K562 (cell line): ENCODE measurements at places on chromosomes 13 and 19. TPM values are rescaled to one million over a fixed set of nuclear protein-coding genes. Genes with fewer than 3 reads are reported as not detected.

AP1M2 gene
- 0.33 and 0.40 TPM in 2 replicates for total RNA-seq

TMEM145 gene
- total RNA-seq = 2.8 and 5.5 TPM in 2 replicates

GTF2F2 gene
- 30.5 and 32.3 TPM in 2 replicates for total RNA-seq

GRIK5 gene
- 0.51 and 0.58 TPM in 2 replicates for total RNA-seq

HIPK4 gene
- total RNA-seq = 0.07 and 0.09 TPM in 2 replicates

NRTN gene
- 5.3 and 7.8 TPM in 2 replicates for total RNA-seq

DNA sequence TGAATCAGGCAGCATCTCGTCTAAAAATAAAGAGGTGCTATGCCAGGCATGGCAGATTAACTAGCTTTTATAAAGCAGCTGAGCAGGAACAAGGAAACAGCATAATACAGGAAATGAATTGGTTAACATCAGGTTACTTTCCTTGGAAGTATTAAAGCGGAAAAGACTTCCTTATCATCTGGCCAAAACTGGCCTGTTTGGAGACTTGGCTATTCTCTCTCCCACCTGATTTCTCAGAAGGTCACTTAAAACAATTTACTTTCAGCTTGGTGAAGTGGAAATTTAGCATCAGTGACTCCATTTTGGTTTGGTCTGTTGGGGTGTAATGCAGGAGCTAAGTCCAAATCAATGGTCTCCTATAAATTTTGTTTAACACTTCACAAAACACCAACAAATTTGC lies 191.6 kb downstream of the NUFIP1 start:
- no peak for DNase-seq

DNA sequence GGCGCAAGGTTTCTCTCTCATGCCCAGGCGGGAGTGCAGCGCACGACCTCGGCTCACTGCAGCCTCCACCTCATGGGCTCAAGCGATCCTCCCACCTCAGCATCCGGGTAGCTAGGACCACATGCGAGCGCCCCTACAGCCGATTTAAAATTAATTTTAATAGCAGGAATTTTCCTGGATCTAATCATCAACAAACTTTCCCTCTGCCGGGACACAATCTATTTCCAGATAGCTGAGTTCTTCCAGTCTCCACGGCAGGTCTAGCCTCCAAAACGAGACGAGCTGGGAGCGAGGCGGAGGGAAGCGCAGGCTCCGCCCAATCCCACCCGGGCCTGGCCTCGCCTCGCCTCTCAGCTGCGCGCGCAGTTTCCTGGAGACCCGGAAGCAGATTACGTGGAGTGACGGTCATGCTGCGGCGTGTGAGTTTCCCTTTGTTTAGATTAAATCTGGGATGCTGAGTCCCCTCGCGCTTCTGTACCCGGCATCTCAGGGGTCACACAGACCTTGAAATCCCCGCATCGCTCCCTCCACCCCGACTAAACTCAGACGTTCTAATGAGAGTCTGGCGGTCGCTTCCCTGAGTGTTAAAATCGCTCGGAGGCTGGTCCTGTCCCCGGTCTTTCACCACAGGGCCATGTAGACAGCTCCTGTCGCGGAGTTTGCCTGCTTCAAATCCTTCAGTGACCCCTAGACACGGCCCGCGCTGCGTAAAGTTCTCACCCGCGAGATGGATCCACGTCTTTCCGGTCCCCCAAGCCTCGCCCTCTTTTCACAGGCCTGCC lies at the start of gene ZNF880:
Gene ZNF880 (plus strand): TSS at position 365 of the 782 bp plus-strand sequence. CDS start 43 bp downstream, at position 408.
- peak; percentile 22 for DNase-seq

DNA sequence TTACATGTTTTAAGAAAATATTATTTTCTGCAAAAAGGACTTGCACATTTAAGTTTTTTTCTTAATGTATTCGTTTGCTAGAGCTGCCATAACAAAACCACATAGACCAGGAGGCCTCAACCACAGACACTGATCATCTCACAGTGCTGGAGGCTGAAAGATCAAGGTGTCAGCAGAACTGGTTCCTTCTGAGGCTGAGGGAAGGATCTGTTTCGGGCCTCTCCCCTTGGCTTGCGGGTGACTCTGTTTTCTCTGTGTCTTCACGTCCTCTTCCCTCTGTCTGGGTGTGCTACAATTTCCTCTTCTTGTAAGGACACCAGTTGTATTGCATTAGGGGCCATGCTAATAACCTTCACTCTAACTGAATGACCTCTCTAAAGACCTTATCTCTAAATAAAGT lies 364.2 kb downstream of the IRS2 start:
- DNase-seq = no peak

DNA sequence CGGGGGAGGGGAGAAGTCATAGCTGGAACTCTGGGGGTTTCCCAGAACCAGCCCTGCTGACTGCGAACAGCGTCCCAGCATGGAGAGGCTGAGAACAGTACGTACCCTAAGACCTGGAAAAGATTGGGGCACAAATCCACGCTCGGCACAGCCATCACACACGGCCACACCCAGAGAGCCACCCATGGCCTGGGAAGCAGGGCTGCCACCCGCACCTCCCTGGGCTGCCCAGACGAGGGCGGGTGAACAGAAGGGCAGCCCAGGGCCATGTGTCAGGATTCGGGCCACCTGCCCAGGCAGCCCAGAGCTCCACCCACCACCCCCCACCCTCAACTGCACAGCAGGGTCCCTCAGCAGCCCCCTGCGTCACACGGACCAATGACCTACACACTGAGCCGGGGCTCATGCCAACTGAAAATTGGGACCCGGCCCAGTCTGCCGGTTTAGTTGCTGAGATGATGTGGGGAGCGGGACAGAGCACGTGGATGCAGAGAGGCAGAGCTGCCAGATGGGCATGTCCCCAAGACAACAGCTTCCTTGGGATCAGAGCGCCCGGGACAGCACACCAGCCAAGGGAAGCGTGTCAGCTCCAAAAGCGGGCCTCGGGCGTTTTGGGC lies 8.5 kb downstream of the UBXN6 start:
- DNase-seq = no peak

DNA sequence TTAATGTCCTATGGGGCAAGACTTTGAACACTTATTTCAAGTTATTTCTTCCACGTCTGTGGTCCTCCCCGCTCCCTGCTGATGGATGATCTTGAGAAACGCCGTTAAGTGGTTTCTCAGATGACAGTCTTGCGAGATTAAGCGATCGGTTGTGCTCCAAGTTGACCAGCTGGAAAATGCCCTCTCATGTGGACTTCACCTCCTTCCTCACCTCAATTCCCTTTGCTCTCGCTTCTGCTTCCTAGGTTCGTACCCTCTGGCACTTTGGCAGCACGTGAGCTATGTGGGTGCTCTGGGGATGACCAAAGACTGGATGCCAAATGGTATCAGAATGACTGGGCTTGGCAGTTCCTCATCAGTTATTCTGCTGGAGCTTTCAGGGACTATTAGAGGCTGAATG lies 480.0 kb downstream of the ZNF536 start:
- no peak for DNase-seq

GRCh38 chr13:95643571-95643935 lies 953 bp downstream of the DZIP1 start:
- DNase-seq = no peak

DNA sequence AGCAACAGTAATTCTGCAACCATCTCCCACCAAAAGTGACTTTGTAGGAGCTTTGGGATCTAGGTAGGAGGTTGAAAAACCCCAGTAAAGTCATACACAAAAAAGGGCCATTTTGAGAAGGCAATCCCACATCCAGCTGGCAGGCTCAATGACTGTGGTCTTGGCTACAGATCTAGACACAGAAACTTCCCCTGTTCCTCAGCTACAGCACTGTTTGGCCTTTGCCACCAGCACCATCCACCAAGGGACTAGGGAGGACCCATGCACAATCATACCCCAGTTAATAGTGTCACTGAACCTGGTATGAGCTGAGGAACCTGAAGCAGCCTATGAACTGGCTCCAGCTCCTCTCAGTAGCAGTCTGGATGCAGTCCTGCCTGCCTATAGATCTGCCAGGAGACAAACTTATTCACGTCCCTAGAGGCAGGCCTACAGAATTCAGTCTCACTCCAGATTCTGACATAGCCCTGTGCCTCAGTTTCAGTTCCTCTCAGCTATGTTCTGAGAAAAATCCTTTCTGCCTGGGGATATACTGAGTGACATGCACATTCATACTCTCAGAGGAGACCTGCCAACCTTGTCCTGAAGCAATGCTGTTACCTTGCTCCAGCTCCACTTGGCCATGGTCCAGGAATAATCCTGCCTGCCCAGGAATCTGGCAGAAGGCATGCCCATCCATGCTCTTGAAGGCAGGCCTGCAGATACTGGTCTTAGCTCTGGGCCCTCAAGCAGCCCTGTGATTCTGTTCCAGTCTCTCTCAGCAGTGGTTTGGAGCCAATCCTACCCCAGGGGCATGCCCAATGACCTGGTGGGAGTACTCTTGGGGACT lies 2048.3 kb upstream of the PCDH20 start:
- no peak for DNase-seq

DNA sequence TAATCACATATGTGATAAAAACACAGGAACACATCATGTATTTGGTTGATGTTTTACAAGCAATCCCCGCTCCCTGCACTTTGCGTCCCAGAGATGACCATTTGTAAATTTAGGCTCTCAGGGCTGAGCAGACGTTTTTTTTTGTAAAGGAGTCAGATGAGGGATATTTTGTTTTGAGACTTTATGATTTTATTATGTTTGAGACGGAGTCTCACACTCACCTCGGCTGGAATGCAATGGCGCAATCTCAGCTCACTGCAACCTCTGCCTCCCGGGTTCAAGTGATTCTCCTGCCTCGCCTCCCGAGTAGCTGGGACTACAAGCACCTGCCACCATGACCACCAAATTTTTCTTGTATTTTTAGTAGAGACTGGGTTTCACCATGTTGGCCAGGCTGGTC lies 1.4 kb downstream of the TLE6 start:
- DNase-seq = no peak

DNA sequence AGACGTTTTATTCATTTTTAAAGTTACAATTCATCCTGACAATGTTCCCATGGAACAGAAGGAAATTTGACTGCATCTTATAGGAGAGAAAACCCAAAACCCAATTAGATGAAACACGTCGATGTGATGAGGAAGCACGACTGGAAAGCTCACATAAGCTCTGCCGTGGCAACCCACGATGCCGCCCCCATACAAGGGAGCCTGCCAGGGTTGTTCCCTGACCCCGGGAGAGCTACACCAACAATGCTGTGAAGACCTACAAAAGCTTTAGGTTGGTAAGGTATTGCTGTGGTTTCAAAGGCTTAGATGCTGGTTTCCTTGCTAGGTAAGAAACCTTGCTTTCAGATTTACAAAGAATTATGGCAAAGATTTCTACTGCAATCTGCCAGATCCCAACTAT lies 393.1 kb downstream of the KLF12 start:
- DNase-seq = no peak

- no peak for DNase-seq
Measured at GRCh38 chr19:8532225-8532624, 18.3 kb upstream of the ZNF414 start.

- no peak for DNase-seq
Measured at GRCh38 chr13:20101467-20102316, 59.2 kb downstream of the GJA3 start.

DNA sequence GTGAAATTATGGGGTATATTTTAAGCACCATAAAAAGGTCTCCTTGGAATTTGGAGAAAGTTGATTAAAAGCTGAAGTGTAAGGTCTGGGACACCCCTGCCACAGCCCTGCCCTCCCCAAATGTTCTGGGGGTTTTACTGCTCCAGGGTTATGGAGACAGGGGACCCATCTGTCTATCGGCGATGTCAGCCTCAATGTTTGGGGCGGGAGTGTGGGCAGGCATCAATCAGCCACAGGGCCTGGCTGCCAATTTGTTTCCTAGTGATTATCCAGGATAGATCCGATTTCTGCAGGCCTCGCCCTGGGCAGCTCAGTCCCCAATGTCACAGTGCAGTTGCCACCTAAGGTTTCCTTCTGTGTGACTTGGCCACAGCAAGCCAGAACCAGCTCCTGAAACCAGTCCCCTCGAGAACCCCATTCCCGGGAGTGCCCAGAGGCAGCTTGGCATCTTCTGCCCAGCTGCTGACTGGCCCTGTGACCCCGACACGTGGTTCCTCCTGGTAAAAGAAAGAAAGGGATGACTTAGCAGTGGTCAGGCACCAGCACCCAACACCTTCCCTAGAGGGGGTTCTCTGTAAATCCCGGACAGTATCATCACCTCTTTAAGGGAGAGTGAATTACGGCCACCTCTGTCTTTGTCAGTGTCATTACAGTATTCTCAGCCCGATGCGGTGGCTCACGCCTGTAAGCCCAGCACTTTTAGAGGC lies 41.6 kb downstream of the MYO9B start:
- DNase-seq = no peak
